Glomerular endothelial cell (primary cell): ENCODE measurements at places on chromosomes 16 and 17. TPM values are rescaled to one million over a fixed set of nuclear protein-coding genes. Genes with fewer than 3 reads are reported as not detected.

Gene KIF18B
- total RNA-seq = 4.7 and 6.8 TPM in 2 replicates

Gene CALB2
- not detected in 2 replicates for total RNA-seq

Gene CIBAR2
- total RNA-seq = 0.23 TPM in 1 of 2 replicates, not detected in the other

Gene EXOC7
- total RNA-seq = 74.2 and 81.0 TPM in 2 replicates

Gene NUBP1
- total RNA-seq = 13.4 and 31.0 TPM in 2 replicates

Gene DPEP3
- not detected in 2 replicates for total RNA-seq

Gene B3GNT9
- 0.73 and 5.3 TPM in 2 replicates for total RNA-seq
